Activated CD4-positive, alpha-beta T cell treated with anti-CD3 and anti-CD28 coated beads for 48 hours (primary cell): ENCODE measurements at places on chromosomes 6 and 20.

- no peak for DNase-seq
These were observed 23.7 kb upstream of the BMP7 start for GRCh38 chr20:57290178-57290484.

DNA sequence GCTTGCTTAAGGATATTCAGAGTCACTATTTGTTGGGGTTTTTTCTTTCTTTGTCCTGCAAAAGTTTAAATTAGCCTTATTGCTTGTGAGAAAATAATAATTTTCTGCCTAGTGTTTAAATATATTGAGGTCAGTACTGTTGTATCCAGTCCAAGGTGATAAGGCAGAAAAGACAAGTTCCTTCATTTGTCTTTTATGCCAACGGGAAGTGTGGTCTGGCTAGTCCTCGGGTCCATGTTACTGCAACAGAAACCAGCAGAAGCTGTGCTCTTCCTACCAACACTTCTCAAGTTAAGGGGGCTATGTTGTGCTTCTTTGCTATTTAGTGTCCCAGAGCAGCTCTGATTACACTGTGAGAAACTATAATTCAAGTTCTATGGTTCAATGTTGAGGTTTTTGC is 301.1 kb downstream of the TBC1D7 start:
- no peak for DNase-seq

GRCh38 chr20:31474097-31474436 is 860 bp downstream of the DEFB124 start:
- peak; percentile 18 for DNase-seq

- no peak for DNase-seq
These were observed 889 bp upstream of the CHMP4B start for GRCh38 chr20:33810259-33810658.

DNA sequence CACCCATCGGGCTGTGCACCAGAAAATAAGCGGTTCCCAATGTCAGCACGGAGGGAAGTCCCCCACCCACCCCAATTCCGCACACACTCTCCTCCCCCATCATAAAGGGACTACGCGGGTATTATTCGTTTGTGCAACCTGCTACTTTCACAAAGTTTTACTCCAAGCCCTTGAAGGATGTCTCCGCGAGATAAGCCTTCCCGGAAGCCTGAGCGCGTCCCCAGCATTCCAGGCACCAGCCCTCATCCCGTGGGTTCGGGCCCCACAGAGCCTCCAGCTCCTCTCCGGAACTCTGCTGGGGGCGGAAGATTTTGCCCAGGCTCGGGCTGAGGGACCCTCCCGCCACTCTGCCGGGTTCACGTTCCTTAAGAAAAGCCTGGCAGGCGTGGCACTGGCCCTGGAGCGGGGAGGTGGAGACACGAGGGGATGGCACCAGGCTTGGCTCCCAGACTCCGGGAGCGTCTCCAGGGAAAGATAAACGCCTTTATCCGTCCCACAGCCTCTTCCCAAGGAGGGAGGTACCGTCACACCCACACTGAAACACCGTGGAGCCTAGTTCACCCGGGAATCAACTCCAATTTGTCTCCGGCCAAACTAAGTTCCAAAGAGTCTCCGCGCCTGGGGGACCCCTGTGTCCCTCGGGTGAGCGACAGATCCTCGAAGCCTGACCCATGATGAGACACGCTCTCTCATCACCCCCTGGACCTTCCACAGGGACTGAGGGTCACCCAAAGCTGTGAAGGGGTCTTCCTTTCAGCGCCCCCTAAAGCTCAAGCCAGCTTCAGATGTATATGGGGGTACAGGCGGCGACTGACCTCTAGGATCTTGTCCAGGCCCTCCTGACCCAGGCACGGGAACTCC is 934 bp downstream of the KCNK5 start:
- peak; percentile 63 for DNase-seq

GRCh38 chr20:58342104-58342945 is 32.8 kb downstream of the RAB22A start:
- DNase-seq: no peak

GRCh38 chr6:127365874-127366273 is 22.5 kb upstream of the ECHDC1 start:
- DNase-seq: no peak

- no peak for DNase-seq
These were observed 681 bp downstream of the SYCP2 start for GRCh38 chr20:59932616-59933295.

DNA sequence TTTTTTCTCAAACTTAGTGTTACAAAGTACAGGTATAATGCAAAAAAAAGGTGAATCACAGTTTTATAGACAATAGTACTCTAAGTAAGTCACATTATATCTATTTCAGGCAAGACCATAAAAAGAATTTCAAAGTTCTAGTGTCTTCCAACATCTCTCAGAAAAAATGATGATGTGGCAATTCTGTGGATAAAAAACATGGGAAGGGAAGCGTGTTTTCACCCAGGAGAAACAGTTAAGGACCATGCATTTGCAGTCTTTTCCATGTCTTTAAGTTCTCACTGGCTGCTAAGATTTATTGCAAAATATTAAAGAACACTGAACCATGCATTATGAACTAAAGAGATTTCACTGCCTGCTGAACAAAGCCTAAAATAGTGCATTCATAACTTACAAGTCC is 1.8 kb downstream of the SSR1 start:
- no peak for DNase-seq

GRCh38 chr6:121590916-121591315 is 155.5 kb downstream of the GJA1 start:
- DNase-seq: no peak

- DNase-seq: no peak
These were observed 459.1 kb upstream of the JAG1 start for GRCh38 chr20:11132819-11133415.

- DNase-seq: no peak
These were observed 106.0 kb downstream of the EDN3 start for GRCh38 chr20:59406446-59406845.

- peak; percentile 54 for DNase-seq
These were observed 177.0 kb downstream of the FOXC1 start for GRCh38 chr6:1786455-1787453.

GRCh38 chr6:70219943-70220613 is 82.8 kb downstream of the COL9A1 start:
- no peak for DNase-seq

GRCh38 chr20:36485286-36485685 is 56.0 kb upstream of the MYL9 start:
- no peak for DNase-seq

DNA sequence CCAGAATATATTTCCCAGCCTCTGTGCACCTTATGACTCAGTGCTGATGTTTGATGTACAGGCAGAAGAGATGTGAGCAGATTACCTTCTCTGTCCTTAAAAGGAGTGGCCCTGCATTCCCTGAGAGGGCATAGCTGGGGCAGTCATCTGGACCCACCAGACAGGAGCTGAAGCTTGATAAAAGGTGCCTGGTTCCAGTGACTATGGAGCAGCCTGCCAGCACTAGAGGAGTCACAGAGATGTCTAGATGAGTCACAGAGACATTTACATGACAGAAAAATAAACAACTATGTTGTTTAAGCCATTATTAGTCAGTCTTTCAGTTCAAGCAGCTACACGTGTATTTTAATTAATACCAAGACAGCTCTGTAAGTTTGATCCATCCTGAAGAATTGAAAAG is 237.1 kb upstream of the MOCS1 start:
- DNase-seq: no peak

DNA sequence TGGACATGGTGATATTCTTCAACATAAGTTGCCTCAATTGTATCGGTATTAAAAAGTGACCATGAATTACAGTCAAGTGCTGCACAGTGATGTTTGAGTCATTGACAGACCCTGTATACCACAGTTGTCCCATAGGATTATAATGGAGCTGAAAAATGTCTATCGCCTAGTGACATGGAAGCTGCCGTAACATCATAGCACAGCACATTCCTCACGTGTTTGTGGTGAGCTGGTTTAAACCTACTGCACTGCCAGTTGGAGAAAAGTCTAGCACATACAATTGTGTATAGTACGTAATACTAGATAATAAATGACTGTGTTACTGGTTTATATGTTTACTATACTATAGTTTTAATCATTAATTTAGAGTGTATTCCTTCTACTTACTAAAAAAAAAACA is 150.2 kb downstream of the CDH26 start:
- DNase-seq: no peak

GRCh38 chr6:35177157-35177556 is 36.0 kb upstream of the TCP11 start:
- no peak for DNase-seq

DNA sequence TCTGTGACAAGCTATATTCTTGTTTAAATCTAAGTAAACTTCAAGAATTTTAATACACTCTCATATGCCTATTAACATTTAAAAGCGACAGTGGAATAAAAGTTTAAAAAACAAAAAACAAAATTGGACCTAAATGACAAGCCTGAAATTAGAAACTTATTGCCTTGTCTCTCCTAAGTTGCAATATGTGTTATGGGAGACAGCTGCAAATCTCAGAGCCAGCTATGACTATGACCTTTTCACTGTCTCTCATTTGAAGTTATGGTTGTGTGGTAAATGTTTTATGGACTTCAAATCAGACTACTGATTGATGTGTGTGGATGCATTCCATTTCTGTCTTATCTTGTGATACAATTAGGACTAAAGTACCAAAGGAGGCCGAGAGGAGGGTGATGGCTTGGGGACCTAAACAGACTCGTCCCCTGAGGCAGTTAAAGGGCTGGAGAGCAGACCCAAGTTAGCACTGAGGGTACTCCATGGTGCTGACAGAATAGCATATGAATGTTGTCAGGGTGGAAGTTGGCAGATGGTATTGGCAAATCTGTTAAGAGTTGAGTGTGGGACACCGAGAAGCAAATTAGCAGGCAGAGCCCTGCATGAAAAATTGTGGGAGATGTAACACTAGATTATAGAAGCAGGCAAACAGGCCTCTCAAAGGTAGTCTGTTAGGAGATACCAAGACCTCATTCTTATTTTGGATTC is 930.1 kb upstream of the MAN1A1 start:
- DNase-seq: no peak

- DNase-seq: no peak
These were observed 155.2 kb upstream of the ESR1 start for GRCh38 chr6:151652325-151652724.

DNA sequence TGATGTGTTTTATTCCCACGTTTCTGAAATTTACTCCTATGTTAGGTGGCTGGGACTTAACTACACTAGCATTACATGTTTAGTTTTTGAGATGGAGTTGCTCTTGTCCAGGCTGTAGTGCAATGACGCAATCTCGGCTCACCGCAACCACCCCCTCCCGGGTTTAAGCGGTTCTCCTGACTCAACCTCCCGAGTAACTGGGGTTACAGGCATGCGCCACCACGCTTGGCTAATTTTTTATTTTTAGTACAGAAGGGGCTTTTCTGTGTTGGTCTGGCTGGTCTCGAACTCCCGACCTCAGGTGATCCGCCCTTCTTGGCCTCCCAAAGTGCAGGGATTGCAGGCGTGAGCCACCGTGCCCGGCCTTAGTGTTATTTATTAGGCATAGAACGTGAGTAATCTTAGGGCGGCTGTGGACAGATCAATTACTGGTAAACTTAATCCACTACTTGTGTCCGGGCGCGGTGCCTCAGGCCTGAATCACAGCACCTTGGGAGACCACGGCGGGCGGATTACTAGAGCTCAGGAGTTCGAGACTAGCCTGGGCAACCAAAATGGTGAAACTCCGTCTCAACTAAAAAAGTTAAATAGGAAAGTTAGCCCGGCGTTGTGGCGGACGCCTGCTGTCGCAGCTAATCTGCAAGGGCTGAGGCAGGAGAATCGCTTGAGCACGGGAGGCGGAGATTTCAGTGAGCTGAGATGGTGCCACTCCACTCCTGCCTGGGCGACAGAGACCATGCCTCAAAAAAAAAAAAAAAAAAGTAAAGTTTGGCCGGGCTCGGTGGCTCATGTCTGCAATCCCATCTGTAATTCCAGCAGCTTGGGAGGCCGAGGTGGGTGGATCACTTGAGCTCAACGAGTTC is 123.7 kb upstream of the BTN3A2 start:
- DNase-seq: peak; percentile 86

GRCh38 chr20:2145376-2145775 is 43.7 kb downstream of the STK35 start:
- DNase-seq: no peak

DNA sequence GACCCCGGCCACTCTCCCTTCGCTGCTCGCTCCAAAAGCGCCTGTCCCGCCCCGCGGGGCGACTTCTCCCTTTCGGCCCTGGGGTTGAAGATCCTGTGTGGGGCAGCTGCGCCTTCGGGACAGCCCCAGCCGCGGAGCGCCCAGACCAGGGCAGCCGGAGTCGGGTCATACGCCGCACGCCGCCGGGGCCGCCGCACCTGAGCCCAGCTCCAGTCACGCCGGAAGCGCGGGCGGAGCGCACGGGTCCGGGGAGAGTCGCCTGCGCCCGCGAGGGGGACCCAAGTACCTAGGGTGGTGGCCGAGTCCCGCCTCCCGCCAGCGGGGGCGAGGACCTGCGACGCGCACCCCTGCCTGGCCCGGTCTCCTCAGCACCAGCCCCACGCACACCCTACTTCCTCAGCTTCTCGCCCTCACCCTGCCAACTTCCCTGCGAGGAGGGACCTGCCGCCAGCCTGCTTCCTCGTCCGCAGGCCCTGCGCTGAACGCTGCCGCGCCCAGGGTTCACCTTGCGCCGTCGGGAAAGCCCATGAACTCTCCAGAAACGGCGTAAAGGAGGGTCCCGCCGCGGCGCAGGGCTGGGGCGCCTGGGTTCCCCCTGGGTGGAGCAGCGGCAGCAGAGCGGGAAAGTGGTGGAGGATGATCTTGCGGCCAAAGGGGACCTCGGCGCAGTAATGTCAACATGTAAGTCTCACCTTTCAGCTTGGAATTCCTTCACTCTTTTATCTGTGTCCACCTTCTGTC is at the start of gene ADGRG6:
TSS of gene ADGRG6 (plus strand) at position 357 of the 741 bp plus-strand sequence. CDS start at position 680, 323 bp downstream.
- peak; percentile 60 for DNase-seq

GRCh38 chr6:91683240-91683639 is 1096.4 kb upstream of the MAP3K7 start:
- DNase-seq: no peak

DNA sequence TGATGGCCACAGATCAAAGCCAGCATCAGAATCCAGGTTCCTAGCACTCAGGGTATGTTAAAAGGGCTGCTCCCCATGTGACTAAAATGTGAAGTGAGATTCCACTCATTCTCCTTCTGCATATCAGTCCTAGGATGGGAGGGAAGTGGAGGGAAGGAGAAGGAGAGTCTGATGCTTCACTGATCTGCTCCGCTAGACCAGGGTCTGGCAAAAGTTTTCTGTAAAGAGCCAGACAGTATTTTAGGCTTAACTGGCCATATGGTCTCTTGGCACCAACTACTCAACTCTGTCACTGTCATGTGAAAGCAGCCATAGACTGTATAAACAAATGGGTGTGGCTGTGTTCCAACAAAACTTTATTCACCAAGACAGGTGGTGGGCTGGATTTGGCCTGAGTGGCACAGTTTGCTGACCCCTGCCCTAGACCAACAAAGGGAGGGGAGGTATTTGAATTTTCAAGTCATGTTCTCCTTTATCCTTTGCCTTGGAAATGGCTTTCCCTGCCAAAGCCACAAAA is 22.6 kb downstream of the GHRH start:
- no peak for DNase-seq

DNA sequence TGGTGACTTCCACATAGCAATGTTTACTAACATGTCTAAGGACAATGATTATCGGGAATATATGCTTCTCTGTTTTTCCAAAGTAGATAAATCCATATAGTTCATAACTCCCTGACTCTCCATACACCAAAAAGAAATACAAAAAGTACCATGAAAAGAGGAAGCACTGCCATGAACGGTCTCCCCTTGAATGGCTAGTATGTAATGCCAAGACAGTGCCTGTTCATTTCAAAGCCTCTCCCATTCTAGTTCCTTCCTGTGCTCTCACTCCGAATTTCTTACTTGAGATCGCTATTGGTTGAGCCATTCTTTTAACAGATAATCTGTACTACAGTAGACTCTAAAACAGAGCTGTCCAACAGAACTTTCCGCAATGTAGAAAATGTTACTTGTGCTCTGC is 54.8 kb upstream of the EDN1 start:
- no peak for DNase-seq

GRCh38 chr6:105391705-105392104 is 11.2 kb downstream of the PREP start:
- no peak for DNase-seq
